ENCODE measurements at places on chromosomes 2 and 18.

DNA sequence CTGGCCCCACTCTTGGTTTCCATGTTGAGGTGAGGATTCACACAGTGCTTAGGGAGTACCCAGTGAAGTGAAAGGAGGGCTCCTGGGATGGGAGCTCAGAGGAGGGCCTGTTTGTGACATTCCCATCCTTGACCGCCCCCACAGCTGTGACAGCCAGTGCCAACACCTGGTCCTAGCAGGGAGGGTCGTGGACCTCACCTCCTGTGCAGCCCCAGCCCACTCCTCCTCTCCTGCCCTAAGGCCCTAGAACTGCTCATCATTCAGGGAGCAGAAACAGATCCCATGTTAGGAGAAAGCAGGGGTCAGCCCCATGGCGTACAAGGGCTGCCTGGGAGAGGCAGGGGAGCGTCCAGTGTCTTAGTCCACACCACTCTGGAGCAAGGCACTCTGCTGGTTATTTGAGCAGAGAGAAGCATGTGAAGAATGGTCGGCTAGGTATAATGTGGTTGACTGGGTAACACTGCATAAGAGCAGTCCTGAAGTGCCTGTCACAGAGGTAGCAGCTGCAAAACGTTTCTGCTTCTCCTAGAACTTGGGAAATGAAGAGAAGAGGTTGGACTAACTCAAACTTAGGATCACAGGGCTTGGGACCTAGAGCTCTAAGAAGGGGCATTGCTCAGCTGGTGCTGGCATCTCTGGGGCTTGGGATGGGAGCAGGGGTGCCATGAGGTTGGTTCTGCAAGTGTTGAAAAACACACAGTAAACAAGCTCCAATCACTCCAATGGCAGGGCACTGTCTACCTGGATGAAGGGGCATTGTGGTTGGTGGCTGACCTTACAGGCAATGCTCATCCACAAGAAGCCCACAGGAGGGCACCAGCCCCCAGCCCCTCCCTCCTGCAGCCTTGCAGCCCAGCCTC, 55.6 kb downstream of the FAM168B start:
- no peak for DNase-seq

DNA sequence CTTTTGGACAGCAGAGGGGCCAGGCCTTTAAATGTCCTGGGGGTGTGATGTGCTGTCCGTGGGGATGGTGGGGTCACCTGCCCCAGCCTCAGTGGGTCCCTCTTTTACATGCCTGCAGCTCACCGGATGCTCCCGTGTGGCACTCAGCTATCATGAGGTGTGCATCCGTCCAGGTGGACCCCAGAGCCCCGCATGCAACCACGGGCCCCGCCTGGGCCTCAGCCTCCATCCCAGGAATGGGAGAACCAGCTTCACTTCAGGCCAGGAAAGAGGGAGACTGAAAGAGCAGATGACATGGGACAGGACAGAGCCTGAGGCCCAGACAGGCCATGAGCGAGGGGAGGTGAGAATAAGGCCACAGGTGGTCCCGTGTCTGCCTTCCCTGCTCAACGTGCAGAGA, 37.5 kb downstream of the RAMP1 start:
- no peak for DNase-seq

DNA sequence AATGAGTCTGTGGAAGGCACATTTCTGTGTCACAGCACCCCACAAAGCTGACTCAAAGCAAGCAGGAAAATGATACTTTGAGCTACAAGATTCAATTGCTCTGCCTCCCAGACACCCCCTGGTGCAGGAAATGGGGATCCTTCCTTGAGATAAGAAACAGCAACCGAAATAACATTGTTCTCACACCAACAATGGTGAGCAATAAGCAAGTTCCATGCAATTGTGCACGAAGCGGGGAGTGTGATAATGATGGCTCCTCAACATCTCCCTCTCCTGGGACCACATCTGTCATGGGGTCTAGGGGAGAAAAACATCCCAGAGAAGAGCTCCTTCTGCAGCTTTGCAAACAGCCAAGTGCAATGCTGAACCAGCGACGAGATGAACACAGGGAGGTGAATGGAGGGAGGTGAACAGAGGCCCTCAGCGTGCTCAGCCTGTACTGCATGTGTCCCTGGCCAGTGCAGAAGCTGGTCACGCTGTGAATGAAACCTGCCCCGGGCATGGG, 67.7 kb downstream of the PDCL3 start:
- no peak for DNase-seq

DNA sequence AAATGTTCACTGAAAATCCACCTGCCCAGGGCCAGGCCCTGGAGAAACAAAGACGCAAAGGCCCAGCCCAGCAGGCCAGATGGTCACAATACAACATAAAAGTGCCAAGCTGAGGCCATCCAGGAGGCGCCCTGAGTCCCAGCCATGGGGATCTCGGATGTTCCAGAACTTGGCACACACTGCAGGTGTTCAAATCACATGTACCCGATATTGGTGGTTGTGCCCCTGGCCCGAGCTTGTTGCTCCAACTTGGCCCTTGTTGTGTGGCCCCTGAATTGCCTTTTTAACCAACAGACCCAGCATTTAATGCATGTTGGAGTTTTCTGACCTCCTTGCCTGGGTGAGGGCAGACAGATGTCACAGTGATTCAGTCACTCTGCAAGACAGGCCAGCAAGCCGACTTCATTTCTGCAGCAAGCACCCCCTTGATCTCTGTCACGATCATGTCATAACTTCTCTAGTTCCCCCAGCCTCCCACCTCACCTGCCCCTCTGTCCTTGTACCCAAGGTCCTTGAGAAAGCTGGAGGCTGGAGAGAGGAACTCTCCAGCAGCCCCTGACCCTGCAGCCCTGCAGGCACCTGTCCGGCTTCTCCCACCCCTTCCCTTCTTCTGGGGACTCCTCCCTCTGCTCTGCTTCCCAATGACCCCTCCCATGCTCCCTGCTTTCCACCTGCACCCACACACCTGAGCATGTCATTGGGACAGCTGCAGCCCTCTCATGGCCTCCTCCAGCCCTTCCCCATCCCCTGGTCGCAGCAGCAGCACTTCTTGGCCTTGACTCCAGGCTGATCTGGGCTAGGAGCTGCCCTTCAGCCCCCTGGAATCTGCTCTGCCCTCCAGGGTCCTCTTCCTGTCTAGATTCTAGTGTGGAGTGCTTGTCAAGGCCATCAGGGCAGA, 9.1 kb downstream of the NGEF start:
- no peak for DNase-seq

DNA sequence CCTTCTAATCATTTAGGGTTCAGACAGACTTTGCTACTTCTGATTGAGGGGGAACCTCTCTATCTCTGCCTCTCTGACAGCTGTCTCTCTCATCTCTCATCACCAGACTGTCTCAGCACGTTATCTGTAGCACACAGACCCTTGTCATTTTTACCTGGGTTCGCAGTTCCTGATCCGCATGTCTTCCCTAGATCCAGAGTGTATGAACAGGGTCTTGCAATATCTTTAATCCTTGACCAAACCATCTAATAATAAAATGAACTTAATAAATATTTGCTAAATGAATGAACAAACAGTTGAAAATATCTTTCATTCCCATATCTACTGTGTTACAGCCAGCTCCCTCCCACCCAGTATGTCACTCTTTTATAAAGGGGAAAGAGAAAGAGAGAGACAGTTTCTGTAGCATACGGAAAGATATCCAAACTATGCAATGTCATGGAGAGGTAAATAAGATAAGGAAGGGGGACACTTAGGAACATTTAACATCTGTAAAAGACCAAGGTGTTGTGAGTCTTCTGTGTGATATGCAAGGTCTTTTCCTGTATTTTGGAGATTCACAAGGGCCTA, 507.6 kb downstream of the SUCLG1 start:
- no peak for DNase-seq

- no peak for DNase-seq
Observed at GRCh38 chr18:49177812-49178211, 227.0 kb upstream of the SMAD7 start.

- DNase-seq = no peak
Observed at GRCh38 chr2:55861733-55862132, 61.8 kb downstream of the EFEMP1 start.

- no peak for DNase-seq
Observed at GRCh38 chr2:19312949-19313348, 45.5 kb downstream of the OSR1 start.

DNA sequence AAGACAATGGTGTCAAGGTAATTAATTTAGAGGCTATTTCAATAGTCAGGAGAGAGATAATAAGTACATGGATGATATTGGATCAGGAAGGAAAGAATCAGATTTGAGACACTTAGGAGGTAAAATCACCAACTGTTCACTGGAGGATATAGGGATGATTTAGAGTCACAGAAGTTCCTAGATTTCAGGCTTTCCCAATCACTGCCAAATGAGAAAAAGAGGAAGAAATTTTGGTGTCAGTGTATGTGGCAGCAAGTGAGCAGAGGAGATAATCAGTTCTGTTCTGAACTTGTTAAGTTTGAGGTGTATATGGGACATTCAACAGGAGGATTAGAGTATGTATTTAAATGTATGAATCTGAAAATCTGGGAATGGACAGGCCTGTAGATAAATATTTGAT, 640.4 kb downstream of the NR4A2 start:
- no peak for DNase-seq

GRCh38 chr2:124894199-124894598, 869.1 kb downstream of the CNTNAP5 start:
- no peak for DNase-seq

DNA sequence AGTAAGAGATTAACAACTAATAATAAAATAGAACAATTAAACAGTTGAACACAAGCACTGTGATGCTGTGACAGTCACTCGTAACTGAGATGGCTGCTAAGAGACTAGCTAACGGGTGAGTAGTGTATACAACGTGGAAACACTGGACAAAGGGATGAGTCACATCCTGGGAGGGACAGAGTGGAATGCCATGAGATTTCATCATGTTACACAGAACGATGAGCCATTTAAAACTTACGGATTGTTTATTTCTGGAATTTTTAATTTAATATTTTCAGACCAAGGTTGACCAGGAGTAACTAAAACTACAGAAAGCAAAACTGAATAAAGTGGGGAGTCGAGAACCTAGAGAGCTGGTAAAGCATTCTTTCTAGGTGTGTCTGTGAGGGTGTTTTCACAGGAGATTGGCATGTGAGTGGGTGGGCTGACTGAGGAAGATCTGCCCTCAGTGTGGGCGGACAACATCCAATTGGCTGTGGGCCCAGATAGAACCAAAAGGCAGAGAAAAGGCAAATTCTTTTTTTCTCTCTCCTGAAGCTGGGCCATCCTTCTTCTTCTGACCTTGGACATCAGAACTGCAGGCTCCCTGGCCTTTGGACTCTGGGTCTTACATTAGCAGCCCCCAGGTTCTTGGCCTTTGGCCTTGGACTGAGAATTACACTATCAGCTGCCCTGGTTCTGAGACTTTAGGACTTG, 14.6 kb downstream of the TMSB10 start:
- no peak for DNase-seq

Data from activated CD4-positive, alpha-beta T cell treated with anti-CD3 and anti-CD28 coated beads, Interleukin-2, amount 50 U/mL, for 24 hours (primary cell).